AG09309 (cell line): ENCODE measurements at places on chromosomes 16 and 17.

DNA sequence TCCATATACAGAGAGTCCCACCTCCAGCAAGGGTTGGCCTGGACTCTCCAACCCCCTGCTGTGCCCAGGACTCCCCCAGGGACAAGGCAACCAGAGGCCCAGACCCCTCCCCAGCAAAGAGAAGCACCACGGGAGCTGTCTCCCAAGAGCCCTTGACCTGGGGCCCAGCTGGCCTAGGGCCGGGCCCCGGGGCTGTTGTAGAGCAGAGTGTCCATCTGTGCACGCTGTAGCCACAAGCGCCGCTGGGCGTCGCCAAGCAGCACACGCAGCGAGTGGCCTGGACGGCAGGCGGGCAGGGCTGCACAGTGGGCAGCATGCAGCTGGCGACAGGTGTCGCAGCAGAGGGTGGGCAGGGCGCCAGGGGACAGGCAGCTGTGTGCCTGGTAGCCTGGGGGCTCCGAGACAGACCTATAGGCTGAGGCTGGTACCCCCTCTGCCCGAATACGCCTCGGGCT is 4.3 kb downstream of the SPATA2L start:
- no peak for DNase-seq

DNA sequence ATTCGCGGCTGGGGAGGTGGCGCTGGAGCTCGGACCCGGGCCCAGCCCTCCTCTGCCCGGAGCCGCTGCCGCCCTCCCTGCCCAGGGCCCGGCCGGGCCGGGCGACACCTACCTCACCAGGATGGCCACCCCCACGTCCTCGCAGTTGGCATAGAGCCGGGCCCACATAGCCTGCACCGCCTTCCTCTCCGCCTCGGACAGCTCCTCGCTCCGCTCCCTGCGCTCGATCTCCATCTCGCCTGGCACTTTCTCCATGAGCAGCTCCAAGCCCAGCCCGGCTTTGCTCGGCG is 276 bp downstream of the CYGB start:
- no peak for DNase-seq

DNA sequence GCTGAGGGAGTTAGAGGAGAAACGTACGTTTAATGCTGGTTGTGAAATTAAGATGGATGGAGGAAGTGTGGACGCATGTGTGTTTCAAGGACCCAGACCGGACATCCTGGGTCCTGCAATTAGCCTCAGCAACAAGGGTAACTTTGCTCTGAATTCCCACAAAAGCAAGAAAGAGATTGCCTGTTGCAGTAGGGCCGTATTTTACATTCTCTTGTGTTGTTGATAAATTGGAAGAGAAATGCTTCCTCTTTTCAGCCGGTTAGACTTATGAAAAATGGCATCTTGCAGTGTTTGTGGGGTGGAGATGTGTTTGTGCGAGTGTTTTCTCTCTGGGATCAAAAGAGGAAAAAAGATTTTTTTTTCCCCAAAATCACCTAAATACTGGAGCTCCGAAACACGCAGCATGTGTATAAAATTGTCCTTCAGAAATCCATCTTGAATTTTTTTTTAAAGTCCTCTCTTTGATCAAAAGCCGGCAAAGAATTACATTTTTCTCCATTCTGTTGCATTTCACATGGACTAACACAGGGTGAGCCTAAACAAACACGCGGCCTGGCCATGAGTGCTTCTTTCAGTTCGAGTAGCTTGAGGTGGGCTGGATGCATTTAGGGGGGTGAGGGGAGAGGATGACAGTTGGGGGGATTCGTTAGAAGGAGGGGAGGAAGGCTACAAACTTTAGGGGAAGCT is 251.6 kb downstream of the C16orf95 start:
- no peak for DNase-seq

- DNase-seq, result no peak
Observed at GRCh38 chr17:17907469-17907868, 64.7 kb downstream of the TOM1L2 start.

GRCh38 chr17:60436676-60437075 is 14.4 kb downstream of the CHCT1 start:
- DNase-seq, result no peak

- no peak for DNase-seq
Observed at GRCh38 chr16:4780235-4780634, 7.9 kb downstream of the SEPTIN12 start.

- DNase-seq, result no peak
Observed at GRCh38 chr17:81870131-81870980, 781 bp downstream of the ARHGDIA start.

DNA sequence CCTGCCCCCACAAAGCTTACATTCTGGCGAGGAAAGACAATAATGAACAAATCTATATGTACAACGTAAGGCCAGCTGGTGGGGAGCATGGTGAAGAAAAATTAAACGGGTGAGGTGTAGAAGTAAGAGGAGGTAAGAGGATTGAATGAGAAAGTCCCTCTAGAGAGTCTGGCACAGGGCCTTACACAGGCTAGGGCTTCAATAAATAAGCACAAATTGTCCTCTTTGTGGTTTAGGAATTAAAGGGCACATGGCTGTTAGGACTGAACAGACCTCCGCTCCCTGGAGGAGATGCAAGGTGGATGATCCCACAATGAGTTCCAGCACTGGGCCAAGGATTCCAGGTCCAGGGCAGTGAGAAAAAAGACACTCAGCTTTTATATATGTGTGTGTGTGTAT is 43.1 kb upstream of the HAPSTR1 start:
- DNase-seq, result no peak

DNA sequence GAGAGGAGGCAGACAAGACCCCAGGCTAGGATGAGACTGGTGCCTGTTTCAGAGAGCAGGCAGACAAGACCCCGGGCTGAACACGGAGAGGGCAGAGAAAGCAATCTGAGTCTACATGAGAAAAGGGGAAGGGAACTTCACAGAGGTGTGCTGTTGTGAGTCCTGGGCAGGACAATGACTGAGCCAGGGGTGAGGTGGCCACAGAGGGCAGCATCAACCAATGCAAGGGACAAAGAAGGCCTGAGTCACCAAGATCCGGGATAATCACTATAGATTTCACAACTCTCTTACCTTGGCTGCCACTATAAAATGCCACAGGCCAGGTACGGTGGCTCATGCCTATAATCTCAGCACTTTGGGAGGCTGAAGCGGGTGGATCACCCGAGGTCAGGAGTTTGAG is 89.0 kb downstream of the SLC39A11 start:
- DNase-seq, result no peak

GRCh38 chr17:53765609-53766008 is 57.1 kb upstream of the KIF2B start:
- no peak for DNase-seq

GRCh38 chr16:6926341-6926740 is 406.3 kb upstream of the RBFOX1 start:
- DNase-seq, result no peak

DNA sequence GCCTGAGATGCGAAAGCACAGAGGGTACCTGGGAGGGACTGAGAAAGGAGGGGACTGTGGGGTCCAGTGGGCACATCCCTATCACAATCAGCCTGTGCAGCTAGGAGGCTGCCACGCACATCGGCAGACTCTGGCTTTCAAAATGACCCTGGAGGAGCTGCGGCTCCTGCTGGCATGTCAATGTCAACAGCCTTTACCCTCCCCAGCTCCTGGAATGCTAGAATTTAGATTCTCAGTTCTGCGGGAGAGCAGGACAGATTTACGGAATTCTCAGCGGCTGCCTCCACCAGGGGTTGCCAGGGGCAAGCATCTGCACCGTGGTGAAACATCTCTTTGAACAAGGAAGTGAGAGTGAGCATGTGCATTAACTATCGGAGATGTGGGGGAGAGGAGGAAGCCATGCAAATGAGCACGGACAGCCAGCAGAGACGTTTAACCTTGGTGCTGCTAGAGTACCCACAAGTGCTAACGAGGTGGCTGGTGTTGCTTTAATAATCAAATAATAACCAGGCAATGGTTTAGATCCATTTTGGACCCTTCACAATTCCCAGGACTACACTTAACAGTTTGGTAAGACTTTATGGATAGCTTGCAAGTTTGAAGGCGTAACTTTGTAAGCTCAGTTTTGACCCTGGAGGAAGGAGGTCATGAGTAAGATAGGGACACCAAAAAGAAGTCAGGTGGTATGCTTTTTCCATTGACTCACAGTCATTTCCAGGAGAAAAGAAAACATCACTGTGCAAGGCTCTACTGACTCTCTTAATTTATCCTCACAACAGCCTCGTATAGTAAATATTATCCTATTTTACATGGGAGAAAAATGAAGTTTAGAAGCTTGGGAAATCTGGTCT is 54.1 kb downstream of the XYLT1 start:
- no peak for DNase-seq

DNA sequence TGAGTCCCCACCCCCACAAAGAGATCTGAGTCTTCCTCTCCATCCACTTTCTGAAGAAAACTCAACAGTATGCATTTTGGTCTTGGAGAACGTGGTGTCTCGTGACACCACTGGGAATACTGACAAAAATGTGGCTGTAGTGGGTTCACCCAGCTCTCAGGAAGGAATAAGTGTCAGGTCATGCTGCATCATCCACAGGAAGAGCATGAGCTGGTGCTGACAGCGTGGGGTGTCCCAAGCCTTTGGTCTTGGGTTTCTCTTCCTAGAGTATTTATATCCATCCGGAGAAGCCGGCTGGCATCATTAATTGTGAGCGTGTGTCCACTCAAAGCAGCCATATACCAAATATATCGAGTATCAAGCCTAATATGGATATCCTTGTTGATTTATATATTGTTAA is 55.9 kb downstream of the C17orf67 start:
- DNase-seq, result no peak

DNA sequence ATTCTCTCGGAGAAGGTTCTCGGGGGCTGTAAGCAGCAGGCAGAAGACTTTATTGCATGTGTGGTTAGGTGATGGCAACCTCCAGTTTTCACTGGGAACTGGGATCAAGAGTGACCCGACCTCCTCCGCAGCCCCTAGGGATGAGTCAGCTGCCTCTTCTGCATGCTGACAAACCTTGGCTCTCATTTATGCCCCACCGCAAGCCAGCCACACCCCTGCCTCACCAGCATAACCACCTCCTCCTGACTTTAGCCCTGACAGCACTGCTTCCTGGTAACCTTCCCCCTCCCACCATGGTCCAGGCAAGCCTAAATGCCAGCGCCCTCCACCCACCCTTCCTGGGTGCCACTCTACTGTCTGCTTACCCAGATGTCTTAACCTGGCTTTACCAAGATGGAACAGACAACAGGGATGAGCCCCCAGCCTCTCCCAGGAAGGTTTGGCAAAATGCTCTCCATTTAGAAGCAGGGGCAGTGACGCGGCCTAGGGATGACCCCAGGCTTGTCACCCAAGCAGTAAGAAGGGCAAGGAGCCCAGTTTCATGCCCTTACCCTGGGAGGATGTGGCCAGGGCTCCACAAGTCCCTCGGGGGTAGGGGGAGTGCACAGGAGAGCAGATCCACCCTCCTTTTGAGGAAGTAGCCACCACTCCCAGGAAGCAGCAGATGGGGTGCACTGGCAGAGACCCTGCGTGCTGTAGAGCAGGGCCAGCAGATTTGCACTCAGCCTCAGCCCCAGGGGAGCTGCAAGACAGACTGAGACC is 73.5 kb downstream of the GOSR1 start:
- DNase-seq, result no peak

DNA sequence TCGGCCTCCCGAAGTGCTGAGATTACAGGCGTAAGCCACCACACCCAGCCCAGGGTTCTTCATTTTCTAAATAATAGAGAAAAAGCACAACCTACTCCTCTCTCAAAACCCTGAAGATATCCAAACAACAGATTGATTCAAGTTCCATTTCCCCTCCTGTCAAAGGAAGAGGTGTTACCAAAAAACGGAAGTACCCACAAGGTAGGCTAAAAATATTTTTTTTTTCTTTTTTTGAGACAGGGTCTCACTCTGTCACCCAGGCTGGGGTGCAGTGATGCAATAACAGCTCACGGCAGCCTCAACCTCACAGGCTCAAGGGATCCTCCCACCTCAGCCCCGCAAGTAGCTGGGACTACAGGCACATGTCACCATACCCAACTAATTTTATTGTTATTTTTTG is 18.9 kb downstream of the UTP6 start:
- DNase-seq, result no peak

GRCh38 chr17:79750650-79751545 is 20.2 kb downstream of the ENPP7 start:
- no peak for DNase-seq

DNA sequence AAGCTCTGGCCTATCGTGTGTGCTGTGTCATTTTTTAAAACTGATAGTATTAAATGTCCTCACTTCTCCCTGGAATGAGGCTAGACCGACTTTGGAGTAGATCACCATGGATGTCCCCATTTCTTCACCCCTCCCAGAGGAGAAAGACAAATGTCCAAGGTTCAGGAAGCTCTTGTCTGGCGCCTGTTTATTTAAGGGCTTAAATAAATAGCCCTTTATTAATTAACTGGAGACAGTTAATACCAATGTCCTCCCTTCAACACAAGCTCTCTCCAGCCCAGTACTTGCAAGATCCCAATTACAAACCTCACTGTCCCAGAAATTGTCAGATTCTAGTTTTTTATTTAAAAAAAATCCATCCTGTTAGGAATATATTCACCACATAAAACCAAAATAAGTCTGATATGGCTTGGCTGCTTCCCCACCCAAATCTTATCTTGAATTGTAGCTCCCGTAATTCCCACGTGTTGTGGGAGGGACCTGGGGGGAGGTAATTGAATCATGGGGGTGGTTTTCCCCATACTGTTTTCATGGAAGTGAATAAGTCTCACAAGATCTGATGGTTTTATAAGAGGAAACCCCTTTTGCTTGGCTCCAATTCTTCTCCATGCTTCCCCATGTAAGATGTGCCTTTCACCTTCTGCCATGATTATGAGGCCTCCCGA is 344.4 kb downstream of the SHISA9 start:
- no peak for DNase-seq

DNA sequence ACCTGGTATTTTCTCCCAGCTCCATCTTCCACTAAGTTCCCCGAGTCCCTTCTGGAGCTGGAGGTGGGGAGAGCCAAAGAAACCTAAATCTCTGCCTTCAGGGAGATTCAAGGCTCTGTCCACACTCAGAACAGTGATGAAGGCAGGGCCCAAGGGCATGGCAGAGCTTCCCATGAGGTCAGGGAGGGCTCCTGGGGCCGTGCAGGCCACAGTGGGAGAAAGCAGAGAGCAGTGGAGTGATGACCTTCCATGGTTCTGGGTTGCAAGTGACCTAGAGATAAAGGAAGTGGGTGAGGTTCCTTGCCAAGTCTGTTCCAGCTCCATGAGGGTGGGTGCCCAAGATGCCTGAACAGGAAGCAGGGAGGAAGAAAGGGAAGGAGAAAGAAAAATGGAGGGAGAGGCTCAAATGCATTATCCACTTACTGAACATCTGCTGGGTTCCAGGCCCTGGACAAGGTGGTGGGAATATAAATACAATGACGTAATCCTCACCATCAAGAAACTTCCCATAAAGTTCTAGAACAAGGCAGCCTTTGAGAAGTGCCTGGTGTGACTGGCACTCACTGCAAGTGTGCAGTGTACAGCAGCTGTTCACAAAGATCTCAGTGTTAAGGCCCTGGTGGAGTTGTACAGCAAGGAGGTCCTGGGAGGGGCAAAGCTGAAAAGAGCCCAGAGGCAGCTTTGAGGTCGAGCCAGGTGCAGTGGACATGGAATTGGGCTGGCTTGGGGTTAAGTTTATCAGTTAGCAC is 13.3 kb downstream of the TBKBP1 start:
- no peak for DNase-seq

- no peak for DNase-seq
Observed at GRCh38 chr17:65925606-65926307, 266.2 kb downstream of the CEP112 start.
